ENCODE measurements at places on chromosomes 16 and 17. TPM values are rescaled to one million over a fixed set of nuclear protein-coding genes. Genes with fewer than 3 reads are reported as not detected.

- peaks cover 19% of the 10 kb centered on the region for H3K36me3 ChIP-seq
- peak within 1 kb of the TSS; percentile 96 for H3K4me3 ChIP-seq
- peak; percentile 95 for DNase-seq
- H3K27ac ChIP-seq: peak within 1 kb of the TSS; percentile 94
Observed at GRCh38 chr17:36544307-36545076, at the start of gene GGNBP2. Gene GGNBP2 (plus strand): TSS chr17:36544919. CDS start chr17:36545725, 806 bp downstream.

DNA sequence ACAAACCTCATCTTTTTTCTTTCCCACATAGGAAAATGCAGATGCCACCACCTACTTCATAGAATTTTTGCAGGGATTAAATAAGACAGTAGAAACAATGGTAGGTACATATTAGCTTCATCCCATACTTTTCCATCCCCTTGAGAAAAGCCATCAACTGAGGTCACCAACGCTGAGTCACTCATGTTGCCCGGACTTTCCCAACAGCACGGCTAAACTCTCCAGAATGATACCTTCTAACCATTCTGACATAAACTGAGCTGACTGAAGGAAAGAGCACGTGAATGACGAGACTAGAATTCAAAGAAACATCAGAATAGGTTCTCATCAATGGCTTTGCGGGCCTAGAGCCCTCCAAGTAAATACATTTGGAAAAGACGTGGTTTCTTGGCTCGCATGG is 146.0 kb upstream of the RCVRN start:
- H3K27me3 ChIP-seq: no peaks in the 10 kb centered on the region
- no peak overlapping the region for H3K27ac ChIP-seq
- no peak overlapping the region for H3K4me3 ChIP-seq

- no peaks in the 10 kb centered on the region for H3K36me3 ChIP-seq
- no peak overlapping the region for H3K27ac ChIP-seq
- no peak overlapping the region for H3K4me3 ChIP-seq
- H3K27me3 ChIP-seq: no peaks in the 10 kb centered on the region
- no peaks in the 10 kb centered on the region for H3K4me1 ChIP-seq
Observed at GRCh38 chr16:65717846-65718245, 596.0 kb upstream of the CDH11 start.

The PARD6A gene
- 0.65 TPM for total RNA-seq

Measured in SJCRH30 (cell line).